CD14-positive monocyte (primary cell): ENCODE measurements at places on chromosomes 6 and 20. TPM values are rescaled to one million over a fixed set of nuclear protein-coding genes. Genes with fewer than 3 reads are reported as not detected.

YWHAB gene
- polyA plus RNA-seq = 52.0 and 126 TPM in 2 replicates

ABT1 gene
- 40.6 TPM for polyA plus RNA-seq

SNX14 gene
- 19.8 and 40.2 TPM in 2 replicates for polyA plus RNA-seq

TMEM200A gene
- not detected for polyA plus RNA-seq

TRIM31 gene
- not detected for polyA plus RNA-seq

TBC1D22B gene
- 3.9 TPM for polyA plus RNA-seq

SLA2 gene
- 0.16 TPM for polyA plus RNA-seq

TRIM10 gene
- not detected for polyA plus RNA-seq

- H3K4me1 ChIP-seq = peaks cover 14% of the 10 kb centered on the region
- DNase-seq = peak; percentile 35
- no peaks in the 10 kb centered on the region for H3K27me3 ChIP-seq
- H3K4me3 ChIP-seq = no peak overlapping the region
- H3K36me3 ChIP-seq = no peaks in the 10 kb centered on the region
Measured at GRCh38 chr20:4613718-4614620, 107.7 kb upstream of the PRND start.

DNA sequence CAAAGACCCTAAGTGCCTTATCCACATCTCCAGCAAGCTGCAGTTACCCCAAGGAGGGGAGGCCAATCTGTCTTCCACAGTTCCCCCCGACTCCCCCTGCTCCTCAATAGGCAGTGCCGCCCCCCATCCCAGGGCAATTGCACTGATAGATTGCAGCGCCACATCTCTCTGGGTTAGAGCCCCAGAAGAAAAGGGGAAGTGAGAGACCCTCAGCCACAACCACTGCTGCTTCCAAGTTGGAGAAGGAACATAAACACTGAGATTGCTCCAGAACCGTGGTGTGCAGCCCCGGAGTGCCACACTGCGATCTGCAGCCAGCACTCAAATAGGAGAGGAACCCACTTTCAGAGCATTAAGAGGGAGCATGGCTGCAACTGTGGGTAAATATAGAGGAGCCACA is 101.5 kb downstream of the RWDD2A start:
- H3K4me3 ChIP-seq = no peak overlapping the region
- no peaks in the 10 kb centered on the region for H3K27me3 ChIP-seq
- no peak for DNase-seq
- no peak overlapping the region for H3K27ac ChIP-seq

GRCh38 chr6:45478240-45478639 is 100.5 kb upstream of the SUPT3H start:
- no peaks in the 10 kb centered on the region for H3K27me3 ChIP-seq
- H3K36me3 ChIP-seq = no peaks in the 10 kb centered on the region
- H3K4me3 ChIP-seq = peak overlapping the region; percentile 14
- H3K4me1 ChIP-seq = peaks cover 31% of the 10 kb centered on the region
- peak; percentile 83 for DNase-seq
- H3K27ac ChIP-seq = no peak overlapping the region

GRCh38 chr6:118660218-118660569 is 8.8 kb upstream of the CEP85L start:
- no peaks in the 10 kb centered on the region for H3K36me3 ChIP-seq
- DNase-seq = no peak
- H3K27me3 ChIP-seq = no peaks in the 10 kb centered on the region
- H3K4me3 ChIP-seq = no peak overlapping the region
- H3K4me1 ChIP-seq = no peaks in the 10 kb centered on the region

- DNase-seq = no peak
- no peak overlapping the region for H3K4me3 ChIP-seq
- no peaks in the 10 kb centered on the region for H3K36me3 ChIP-seq
- H3K27me3 ChIP-seq = no peaks in the 10 kb centered on the region
Measured at GRCh38 chr6:21271428-21272155, 322.0 kb upstream of the SOX4 start.

DNA sequence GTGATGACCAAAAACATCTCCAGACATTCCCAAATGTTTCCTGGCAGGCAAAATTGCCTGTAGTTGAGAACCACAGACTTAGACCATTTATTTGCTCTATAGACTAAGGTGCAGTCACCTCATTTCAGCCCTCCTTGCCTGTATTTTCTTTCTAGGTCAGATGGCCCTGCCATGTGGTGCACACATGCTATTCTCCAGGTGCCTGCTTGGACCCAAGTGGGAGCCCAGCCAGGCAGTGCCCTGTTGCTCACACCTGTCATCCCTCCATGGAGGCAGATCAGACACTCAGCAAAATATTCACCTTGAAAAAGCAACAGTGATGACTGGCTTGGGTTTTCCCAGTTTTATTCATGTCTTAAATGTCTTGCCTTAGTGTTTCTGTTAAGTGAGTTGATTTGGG is 311.4 kb downstream of the TFAP2C start:
- no peak overlapping the region for H3K27ac ChIP-seq
- H3K27me3 ChIP-seq = no peaks in the 10 kb centered on the region
- H3K36me3 ChIP-seq = no peaks in the 10 kb centered on the region

DNA sequence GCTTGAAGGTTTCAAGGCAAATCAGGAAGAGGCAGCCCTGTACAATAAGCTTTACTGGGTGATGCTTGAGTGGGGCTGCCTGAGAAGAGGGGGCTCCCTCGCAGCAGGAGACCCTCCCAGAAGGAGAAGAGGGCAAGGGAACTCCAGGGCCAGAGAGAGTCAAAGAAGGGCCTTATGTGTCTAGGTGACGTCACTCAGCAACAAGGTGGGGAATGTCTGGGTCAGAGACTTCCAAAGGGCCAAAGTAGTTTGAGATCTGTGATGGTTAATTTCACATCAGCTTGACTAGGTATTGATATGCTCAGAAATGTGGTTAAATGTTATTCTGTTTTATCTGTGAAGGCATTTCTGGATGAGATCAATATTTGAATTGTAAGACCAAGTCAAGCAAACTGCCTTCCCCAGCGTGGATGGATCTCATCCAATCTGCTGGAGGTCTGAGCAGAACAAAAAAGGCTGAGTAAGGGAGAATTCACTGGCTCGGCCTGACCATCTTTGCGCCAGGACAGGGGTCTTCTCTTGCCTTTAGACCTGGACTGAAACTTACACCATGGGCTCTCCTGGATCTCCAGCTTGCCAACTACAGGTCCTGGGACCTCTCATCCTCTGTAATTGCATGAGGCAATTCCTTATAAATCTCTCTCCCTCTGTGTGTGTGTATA is 35.9 kb downstream of the MAS1 start:
- no peaks in the 10 kb centered on the region for H3K36me3 ChIP-seq
- no peak overlapping the region for H3K27ac ChIP-seq
- H3K27me3 ChIP-seq = peaks cover 3% of the 10 kb centered on the region

DNA sequence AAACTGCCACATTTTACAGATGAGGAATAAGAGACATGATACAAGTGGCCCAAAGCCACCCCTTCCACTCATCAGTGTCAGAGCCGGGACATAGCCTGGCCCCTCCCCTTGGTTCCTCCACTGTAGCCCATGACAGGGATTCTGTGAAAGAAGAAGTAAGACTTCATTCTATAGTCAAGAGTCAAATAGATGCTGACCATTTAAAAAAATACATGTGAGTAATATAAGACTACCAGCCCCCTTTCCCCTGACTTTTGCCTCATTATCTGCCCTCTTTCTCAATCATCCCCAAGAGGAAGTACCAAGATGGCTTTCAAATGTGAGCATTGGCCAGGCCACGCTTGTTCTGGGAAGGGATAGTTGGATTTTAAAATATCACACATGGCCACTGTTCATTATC is 57.8 kb upstream of the TAB2 start:
- peaks cover 67% of the 10 kb centered on the region for H3K4me1 ChIP-seq
- no peak overlapping the region for H3K4me3 ChIP-seq
- no peaks in the 10 kb centered on the region for H3K27me3 ChIP-seq
- no peaks in the 10 kb centered on the region for H3K36me3 ChIP-seq
- H3K27ac ChIP-seq = peak overlapping the region; percentile 90
- DNase-seq = peak; percentile 93

- no peak overlapping the region for H3K4me3 ChIP-seq
- DNase-seq = no peak
- H3K4me1 ChIP-seq = no peaks in the 10 kb centered on the region
- no peaks in the 10 kb centered on the region for H3K27me3 ChIP-seq
- no peaks in the 10 kb centered on the region for H3K36me3 ChIP-seq
Measured at GRCh38 chr6:50792771-50793170, 25.9 kb upstream of the TFAP2B start.

- H3K4me1 ChIP-seq = no peaks in the 10 kb centered on the region
- H3K4me3 ChIP-seq = no peak overlapping the region
- no peak overlapping the region for H3K27ac ChIP-seq
Measured at GRCh38 chr6:41488433-41489119, 57.6 kb upstream of the FOXP4 start.

- H3K27me3 ChIP-seq = no peaks in the 10 kb centered on the region
- no peak overlapping the region for H3K4me3 ChIP-seq
- no peak for DNase-seq
- H3K36me3 ChIP-seq = no peaks in the 10 kb centered on the region
Measured at GRCh38 chr6:37809197-37809543, 10.4 kb upstream of the ZFAND3 start.

- H3K4me3 ChIP-seq = no peak overlapping the region
- DNase-seq = no peak
- no peak overlapping the region for H3K27ac ChIP-seq
- no peaks in the 10 kb centered on the region for H3K27me3 ChIP-seq
- H3K36me3 ChIP-seq = peaks cover 19% of the 10 kb centered on the region
- H3K4me1 ChIP-seq = no peaks in the 10 kb centered on the region
Measured at GRCh38 chr6:148535976-148536375, 193.3 kb downstream of the SASH1 start.

- H3K27me3 ChIP-seq = no peaks in the 10 kb centered on the region
- H3K36me3 ChIP-seq = no peaks in the 10 kb centered on the region
- H3K4me3 ChIP-seq = no peak overlapping the region
- no peak for DNase-seq
- H3K4me1 ChIP-seq = no peaks in the 10 kb centered on the region
Measured at GRCh38 chr6:46000905-46001304, 14.8 kb downstream of the CLIC5 start.

GRCh38 chr20:16209357-16209756 is 363.9 kb downstream of the KIF16B start:
- no peak overlapping the region for H3K27ac ChIP-seq
- H3K4me1 ChIP-seq = no peaks in the 10 kb centered on the region
- H3K27me3 ChIP-seq = no peaks in the 10 kb centered on the region

- H3K4me1 ChIP-seq = peaks cover 24% of the 10 kb centered on the region
- no peak overlapping the region for H3K27ac ChIP-seq
- H3K36me3 ChIP-seq = no peaks in the 10 kb centered on the region
- no peak for DNase-seq
Measured at GRCh38 chr6:105936972-105937371, 149.2 kb upstream of the PRDM1 start.

- H3K27me3 ChIP-seq = no peaks in the 10 kb centered on the region
- peak; percentile 53 for DNase-seq
- H3K27ac ChIP-seq = no peak overlapping the region
- no peak overlapping the region for H3K4me3 ChIP-seq
Measured at GRCh38 chr6:75611702-75612375, 10.2 kb downstream of the SENP6 start.

DNA sequence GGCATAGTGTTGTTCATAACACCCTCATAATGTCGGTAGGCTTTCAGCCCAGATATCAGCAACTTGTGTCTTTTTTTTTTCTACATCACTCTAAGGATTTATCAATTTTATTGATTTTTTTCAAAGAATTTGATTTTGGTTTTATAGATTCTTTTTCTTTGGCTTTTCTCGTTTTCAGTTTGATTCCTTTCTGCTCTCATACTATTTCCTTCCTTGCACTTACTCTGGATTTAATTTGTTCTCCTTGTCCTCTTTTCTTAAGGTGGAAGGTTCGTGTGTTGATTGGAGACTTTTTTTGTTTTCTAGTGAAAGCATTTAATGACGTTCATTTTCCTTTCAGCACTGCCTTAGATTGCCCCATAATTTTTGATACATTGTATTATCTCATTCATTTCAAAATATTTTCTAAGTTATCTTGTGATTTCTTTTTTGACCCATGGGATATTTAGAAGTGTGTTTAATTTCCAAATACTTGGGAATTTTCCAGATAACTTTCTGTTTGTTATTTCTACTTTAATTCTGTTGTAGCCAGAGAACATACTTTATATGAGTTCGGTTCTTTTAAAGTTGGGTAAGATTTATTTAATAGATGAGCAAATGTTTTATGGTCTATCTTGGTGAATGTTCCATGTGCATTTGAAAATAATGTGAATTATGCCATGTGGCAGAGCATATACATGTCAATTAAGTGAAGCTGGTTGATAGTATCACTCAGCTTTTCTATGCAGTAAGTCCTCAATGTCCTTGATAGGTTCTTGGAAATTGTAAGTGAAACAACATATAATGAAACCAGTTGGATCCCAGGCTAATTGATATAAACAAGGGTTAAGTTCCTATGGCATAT is 62.8 kb downstream of the IRF4 start:
- no peak overlapping the region for H3K4me3 ChIP-seq
- H3K36me3 ChIP-seq = no peaks in the 10 kb centered on the region
- no peaks in the 10 kb centered on the region for H3K4me1 ChIP-seq
- H3K27ac ChIP-seq = no peak overlapping the region

DNA sequence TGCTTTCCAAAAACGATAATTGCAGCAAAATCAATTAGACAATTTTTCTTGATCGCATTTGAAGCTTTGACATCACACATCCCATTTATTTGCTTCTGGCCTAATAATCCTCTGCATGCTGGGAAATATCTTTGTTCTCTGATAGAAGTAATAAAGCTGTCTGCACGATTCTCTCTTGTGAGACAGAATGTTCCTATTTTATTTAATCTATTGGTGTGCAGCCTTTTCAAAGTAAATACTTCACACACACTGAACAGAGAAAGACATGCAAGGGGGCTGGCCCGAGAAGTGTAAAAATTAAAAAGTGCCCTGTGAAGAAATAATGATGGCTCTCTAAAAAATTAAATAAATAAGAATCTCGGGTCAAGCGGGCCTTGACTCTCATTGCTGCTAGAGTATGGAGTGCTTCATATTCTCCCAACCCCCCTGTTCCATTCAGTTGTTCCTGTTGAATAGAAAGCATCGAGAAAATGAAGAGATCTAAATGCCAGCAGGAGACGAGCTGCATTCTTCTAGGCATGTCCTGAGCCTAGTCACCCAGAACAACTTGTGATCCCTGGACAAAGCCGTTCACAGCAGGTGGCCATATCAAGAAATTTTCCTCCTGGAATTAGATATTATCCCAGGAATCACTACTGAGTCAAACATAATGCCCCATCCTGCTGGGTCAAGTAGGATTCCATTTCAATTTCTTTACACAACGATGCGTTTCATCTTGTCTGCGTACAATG is 625.9 kb upstream of the EPHA7 start:
- H3K4me3 ChIP-seq = no peak overlapping the region
- H3K36me3 ChIP-seq = no peaks in the 10 kb centered on the region
- H3K27me3 ChIP-seq = no peaks in the 10 kb centered on the region

- no peaks in the 10 kb centered on the region for H3K27me3 ChIP-seq
- H3K36me3 ChIP-seq = no peaks in the 10 kb centered on the region
- H3K27ac ChIP-seq = peak overlapping the region; percentile 86
- no peak for DNase-seq
- peak overlapping the region; percentile 92 for H3K4me3 ChIP-seq
Measured at GRCh38 chr6:26232940-26233648, 131.9 kb upstream of the BTN3A2 start.

DNA sequence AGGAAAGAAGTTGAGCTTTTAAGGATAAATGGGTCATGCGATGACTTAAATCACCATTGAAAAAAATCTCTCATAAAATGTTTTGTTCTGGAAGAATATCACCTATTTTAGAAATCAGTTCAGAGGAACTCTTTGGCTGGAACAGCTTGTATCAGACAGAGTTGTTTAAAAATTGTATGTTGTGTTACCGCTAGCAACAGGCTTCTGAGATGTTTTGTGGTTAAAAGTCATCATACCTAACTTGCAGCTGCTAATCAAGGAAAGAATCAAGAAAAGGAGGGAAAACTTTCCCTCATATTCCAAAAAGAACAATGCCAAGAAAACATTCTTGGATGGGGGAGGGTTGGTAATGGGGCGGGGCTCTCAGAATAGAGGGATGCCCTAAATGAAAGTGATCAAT is 220.7 kb upstream of the CITED2 start:
- no peaks in the 10 kb centered on the region for H3K27me3 ChIP-seq
- DNase-seq = no peak
- no peak overlapping the region for H3K4me3 ChIP-seq
- H3K27ac ChIP-seq = no peak overlapping the region
